ENCODE measurements at places on chromosomes 16 and 17.

DNA sequence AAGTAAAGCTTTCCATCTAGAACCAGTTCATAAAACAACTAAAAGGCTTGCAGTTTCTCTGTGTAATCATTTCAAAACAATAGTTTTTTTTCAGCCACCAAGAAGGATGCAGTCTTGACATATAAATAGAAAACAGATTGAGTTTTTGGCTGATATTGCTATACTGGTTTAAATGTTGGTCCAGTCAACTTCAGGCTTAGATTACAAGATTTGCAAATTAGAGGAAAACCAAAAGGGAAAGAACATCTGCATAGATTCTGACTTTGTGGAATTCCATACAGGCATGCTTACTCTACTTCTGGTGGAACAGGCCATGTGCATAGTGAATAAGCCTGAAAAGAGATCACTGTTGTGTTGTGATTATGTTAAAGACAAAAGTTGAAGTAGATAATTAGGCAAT is 150.3 kb downstream of the BCAS3 start:
- DNase-seq: no peak

GRCh38 chr16:15792563-15792971 is 64.3 kb downstream of the MYH11 start:
- DNase-seq: no peak

DNA sequence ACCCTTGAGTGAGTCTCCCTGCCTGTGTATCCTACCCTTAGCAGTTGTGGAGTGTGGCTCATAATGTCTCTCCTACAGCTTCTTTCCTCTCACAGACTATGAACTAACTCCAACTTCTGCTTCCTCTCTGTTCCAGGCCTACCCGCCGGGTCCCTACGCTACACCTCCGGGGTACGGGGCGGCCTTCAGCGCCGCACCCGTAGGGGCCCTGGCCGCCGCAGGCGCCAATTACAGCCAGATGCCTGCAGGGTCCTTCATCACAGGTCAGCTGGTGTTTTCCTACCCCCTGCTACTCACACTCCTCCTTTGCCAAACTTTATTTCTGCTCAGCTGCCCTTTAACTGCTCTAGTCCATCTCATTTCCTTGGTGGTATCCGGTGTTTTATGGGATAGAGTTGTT is 5.4 kb downstream of the RNF227 start:
- DNase-seq: no peak

GRCh38 chr17:70310221-70310672 is 140.9 kb downstream of the KCNJ2 start:
- DNase-seq: no peak

- DNase-seq: no peak
Measured at GRCh38 chr16:9092978-9093344, 1.5 kb downstream of the HAPSTR1 start.

DNA sequence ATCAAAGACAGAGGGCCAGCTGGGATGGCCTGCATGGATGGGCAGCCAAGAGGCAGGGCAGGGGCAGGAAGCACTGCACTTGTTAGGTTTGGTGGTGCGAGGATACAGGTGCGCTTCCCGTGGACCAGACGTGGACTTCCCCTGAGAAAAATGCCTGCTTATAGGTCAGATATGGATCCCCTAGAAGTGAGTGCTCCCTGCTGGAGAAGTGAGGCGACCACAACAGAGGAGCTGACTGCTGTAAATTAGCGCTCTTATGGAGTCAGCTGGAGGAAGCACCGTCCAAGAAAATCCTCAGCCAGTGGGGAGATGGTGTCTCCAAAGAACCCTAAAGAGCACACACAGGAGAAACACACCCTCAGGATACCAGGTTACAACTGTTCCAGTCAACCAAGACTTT is 27.7 kb upstream of the CCDC182 start:
- DNase-seq: no peak

DNA sequence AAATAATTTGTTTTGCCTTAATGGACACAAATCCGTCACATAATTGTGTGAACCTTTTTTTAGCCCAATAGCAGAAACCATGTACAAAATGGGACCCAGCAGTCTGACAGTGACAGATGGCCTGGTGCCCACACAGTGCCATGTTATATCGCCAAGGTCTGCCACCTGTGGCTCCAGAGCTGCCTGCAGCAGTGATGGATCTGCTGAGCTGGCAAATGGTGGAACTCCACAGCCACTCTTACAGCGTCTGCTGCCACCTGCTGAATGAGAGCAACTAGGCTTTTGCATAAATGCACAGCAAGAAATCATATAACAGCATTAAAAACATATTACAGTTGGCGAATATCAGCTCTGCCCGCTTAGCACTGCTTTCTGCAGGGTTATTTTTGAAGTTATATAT is 59.4 kb downstream of the NUP93 start:
- no peak for DNase-seq

- DNase-seq: peak; percentile 41
Measured at GRCh38 chr17:81926451-81927151, 934 bp downstream of the MAFG start.

DNA sequence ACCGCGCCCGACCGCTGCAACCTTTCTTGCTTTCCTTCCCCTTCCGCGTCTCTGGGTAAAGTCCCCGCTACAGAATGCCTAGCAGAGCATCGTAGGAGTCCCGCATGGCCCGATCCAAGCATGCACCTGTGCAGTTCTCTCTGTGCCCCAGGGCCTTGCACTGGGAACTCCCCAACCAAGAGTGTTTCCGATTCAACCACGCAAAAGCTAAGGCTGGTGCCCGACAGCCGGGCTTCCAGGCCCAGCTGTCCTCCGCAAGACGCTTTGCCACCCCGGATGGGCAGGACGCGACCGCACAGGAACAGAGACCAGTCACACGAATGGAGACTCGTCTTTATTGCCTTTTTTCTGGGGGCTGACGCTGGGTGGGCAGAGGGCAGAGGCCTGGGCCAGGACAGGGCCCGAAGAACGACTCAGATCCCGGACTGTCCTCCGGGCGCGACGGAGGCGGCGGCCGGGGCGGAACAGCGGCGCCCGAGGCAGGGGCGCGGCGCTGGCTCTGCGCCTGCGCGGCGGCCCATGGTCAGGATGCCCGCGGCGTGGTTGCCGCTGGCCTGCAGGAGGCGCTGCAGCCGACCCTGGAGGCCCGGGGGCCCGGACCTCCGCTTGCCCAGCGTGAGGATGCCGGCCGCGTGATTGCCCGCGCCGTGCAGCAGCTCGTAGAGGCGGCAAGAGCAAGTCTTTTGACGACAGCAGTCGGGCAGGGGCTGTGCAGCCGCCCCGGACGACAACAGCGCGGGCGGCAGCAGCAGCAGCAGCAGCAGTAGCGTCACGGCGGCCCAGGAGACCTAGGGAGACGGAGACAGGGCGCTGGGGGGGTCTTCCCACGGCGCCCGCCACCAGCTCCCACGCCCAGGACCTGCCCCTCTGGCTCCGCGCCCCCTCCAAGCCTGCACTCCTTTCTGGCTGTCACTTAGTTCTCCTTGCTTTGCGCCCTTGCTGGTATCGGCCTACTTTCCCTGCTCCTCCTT is 1.2 kb downstream of the HCRT start:
- peak; percentile 78 for DNase-seq

DNA sequence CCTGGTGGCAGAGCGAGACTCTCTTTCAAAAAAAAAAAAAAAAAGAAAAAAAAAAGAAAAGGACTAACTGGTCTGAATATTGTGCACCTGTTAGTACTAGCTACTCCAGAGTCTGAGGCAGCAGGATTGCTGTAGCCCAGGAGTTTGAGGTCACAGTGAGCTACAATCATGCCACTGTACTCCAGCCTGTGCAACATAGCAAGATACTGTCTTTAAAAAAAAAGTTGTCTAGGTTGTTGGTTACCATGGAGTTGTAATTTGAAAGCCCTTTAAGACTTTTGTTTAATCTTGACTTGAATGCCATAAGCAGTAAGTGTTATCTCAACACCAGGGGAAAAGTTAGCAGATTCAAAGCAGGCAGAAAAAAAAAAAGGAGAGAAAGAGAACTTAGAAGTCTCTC is 10.9 kb upstream of the C16orf54 start:
- DNase-seq: no peak

- no peak for DNase-seq
Measured at GRCh38 chr16:77684181-77684526, 38.2 kb upstream of the NUDT7 start.

DNA sequence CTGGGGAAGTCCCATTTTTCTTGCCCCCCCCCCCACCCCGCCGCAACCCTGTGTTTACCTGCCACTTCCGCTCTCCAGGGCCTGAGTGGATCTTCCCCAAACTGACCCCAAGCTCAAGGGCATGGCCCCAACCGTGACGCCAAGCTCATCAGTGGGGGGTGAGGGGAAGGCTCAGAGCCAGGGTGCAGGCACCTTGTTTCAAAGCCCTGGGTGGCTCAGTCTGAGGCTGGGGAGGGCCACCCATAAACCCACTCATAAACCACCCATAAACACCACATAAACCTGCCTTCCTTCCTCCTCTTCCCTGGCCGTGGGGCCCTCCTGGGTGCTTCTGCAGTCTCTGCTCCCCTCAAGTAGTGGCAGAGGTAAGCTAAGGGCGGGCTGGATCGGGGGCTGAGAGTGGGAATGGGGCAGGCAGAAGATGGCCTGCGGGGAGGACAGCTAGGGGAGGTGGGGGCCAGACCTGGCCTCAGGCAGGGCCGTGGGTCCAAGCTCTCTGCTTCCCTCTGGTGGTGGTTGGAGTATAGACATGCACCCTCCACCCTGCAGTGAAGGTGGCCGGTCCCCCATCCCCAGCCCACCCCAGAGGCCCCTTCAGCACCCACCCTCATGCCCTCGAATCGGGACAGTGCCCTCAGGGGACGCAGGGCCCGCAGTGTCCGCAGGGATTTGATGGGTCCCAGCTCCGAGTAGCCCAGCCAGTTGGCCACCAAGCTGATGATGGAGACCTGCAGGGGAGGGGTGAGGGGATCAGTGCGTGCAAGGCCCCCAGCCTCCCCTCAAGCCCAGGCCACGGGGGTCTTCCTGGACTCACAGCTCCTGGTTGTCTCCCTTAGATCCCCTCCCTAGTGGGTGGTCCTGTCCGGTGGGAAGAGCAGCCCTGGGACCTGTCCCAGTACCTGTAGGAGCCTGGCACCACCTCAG is 14.6 kb upstream of the CD79B start:
- peak; percentile 56 for DNase-seq

- no peak for DNase-seq
Measured at GRCh38 chr17:9647014-9647413, 1.7 kb downstream of the USP43 start.

- no peak for DNase-seq
Measured at GRCh38 chr16:81175325-81175891, 63.1 kb upstream of the BCO1 start.

GRCh38 chr16:12433691-12434390 is 369.8 kb downstream of the CPPED1 start:
- DNase-seq: no peak

DNA sequence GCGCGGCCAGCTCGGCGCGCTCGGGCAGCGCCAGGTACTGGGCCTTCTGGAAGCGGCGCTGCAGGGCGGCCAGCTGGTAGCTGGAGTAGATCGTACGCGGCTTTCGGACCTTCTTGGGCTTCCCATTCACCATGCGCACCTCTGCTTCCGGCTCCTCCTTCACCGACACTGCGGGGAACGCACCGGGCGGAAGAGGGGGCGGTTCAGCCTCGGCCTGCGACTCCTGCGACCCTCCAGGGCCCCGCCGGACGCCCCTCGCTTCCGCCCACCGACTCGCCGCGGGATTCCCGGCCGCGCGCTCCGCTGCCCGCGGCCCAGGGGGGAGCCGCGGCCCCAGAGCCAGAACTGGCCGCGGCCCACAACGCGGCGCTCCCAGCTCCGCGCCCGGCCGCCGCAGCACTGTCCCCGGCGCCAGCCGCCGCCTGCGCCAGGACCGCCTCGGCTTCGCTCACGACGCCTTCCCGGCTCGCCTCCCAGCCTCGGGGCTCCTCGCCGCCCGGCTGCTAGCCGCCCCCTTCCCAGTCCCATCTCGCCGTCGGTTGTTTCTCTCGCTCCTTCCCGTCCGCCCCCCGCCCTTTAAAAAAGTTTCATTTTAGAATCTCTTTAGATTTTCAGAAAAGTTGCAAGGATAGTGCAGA is 1.5 kb downstream of the DLX3 start:
- DNase-seq: no peak

DNA sequence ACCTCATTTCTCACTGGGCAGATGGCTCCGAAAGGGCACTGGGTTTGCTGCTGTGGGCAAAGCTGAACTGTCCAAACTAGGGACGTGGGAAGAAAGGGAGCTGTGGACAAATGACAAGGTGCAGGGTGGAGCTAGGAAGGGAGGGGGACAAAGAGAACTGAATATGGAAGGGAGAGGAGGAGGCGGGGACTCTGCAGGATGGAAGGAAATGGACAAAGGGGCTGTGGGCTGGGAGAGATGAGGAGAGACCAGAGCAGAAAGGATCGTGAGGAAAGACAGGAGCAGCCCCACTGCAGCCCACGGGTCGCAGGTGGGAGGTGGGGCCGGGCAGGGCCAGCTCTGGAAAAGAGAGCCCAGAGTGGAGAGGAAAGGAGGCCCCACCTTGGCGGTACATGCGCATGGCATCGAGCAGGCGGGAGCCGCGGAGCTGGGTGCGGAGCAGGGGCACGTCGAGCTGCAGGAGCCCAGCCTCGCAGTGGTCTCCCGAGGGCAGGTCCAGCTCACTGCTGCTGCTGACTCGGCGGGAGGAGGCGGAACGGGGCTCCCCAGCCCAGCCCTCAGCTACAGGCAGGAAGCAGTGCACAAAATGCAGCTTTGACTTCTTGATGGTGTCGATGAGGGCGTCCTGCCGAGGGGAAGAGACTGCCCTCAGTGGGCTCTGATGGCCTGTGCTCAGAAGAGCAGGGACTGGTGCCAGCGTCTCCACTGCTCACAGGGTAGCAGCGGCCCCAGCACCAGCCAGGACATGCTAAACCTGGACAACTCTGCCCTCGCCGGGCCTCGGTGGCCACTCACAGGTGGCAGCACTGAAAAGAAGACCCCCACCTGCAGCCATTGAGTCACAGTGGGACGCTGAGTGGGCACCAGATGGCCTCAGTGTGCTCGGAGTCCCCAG is 66.8 kb downstream of the PIPOX start:
- DNase-seq: no peak

GRCh38 chr16:2739625-2740430 is 12.6 kb upstream of the SRRM2 start:
- DNase-seq: no peak

- no peak for DNase-seq
Measured at GRCh38 chr17:16447676-16448075, 32.3 kb downstream of the TRPV2 start.

GRCh38 chr17:17718251-17718650 is 37.0 kb downstream of the RAI1 start:
- no peak for DNase-seq

GRCh38 chr17:34305606-34306005 is 13.6 kb upstream of the CCL8 start:
- DNase-seq: no peak

DNA sequence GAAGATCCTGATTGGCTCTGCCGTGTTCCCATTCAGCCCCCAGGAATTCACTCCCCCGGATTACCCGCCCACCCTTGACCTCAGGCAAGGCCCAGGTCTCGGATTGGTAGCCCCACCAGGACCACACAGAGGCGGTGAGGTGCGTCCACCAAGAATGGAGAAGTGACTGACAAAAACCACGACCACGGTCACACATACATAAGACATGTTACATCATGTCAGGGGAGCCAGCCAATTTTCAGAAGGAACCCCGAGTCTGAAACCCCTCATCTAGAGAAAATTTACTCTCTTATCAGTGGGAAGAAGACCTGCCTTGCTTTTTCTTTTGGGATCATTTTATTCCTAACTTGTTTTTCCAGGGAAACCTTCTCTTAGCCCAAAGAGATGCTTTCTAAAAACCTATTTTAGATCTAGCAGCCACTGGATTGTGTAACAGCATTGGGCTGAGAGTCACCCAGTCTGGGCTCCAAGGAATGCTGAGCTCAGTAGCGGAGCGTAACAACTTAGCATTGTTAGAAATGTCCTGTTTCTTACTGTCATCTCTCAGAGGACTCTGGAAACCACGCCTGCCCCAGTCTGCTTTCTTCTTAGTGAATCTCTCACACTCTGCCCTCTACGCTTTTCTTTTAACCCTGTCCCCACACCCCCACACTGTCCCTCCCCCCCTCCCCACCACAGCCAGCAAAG is 164.1 kb downstream of the CMIP start:
- no peak for DNase-seq
